ENCODE measurements at places on chromosomes 13 and 19.

DNA sequence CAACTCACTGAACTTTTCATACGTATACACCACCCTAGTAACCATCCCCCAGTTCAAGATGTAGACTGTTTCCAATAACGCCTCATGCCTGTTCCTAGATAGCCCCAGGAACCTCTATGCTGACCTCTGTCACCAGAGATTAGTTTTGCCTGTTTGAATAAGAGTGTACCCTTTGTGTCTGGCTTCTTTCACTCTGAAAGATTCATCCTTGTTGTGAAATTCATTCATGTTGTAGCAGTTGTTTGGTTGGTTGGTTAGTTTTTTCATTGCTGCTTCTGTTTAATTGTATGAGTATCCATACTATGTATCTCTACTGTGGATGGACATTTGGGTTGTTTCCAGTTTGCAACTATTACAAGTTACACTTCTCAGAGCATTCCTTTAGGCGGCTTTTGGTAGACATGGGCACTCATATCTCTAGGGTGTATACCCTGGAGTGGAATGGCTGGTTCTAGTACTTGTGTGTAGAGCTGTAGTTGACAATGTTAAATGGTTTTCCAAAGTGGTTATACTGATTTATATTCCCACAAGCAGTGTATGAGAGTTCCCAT is 1.6 kb downstream of the RNASEH2B start:
- no peaks in the 10 kb centered on the region for H3K36me3 ChIP-seq
- H3K4me1 ChIP-seq: peaks cover 43% of the 10 kb centered on the region
- no peak for DNase-seq
- peak overlapping the region; percentile 91 for H3K27ac ChIP-seq
- H3K4me3 ChIP-seq: peak overlapping the region; percentile 81
- no peaks in the 10 kb centered on the region for H3K27me3 ChIP-seq

GRCh38 chr13:51286135-51287002 is 53.1 kb upstream of the SERPINE3 start:
- peaks cover 3% of the 10 kb centered on the region for H3K4me1 ChIP-seq
- H3K27me3 ChIP-seq: peaks cover 2% of the 10 kb centered on the region
- no peaks in the 10 kb centered on the region for H3K36me3 ChIP-seq
- DNase-seq: no peak

DNA sequence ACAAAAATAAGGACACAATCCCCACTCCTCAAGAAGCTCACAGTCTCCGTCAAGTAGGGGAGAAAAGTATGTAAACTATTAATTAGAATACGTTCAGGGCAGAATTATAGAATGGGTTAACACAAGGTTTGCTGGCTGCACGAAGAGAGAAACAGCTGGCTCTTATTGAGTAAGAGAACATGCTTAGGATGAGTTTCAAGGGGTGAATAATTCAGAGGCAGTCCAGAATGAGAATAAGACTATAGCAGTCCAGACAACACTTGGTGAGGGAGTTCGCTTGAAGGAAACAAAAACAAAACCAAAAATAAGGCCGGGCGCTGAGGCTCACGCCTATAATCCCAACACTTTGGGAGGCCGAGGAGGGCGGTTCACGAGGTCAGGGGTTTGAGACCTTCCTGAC is 61.9 kb downstream of the THSD1 start:
- no peaks in the 10 kb centered on the region for H3K36me3 ChIP-seq
- no peak for DNase-seq
- no peak overlapping the region for H3K4me3 ChIP-seq
- no peaks in the 10 kb centered on the region for H3K27me3 ChIP-seq

GRCh38 chr19:43597876-43598275 is 1.5 kb downstream of the ZNF576 start:
- no peaks in the 10 kb centered on the region for H3K27me3 ChIP-seq
- peak overlapping the region; percentile 73 for H3K27ac ChIP-seq
- H3K4me3 ChIP-seq: peak overlapping the region; percentile 100
- H3K4me1 ChIP-seq: peaks cover 38% of the 10 kb centered on the region
- peaks cover 9% of the 10 kb centered on the region for H3K36me3 ChIP-seq

- H3K4me3 ChIP-seq: no peak overlapping the region
- H3K4me1 ChIP-seq: no peaks in the 10 kb centered on the region
- H3K36me3 ChIP-seq: no peaks in the 10 kb centered on the region
- peaks cover 58% of the 10 kb centered on the region for H3K27me3 ChIP-seq
- no peak overlapping the region for H3K27ac ChIP-seq
These were observed 235.8 kb downstream of the B3GLCT start for GRCh38 chr13:31435536-31435935.

- no peaks in the 10 kb centered on the region for H3K36me3 ChIP-seq
- H3K4me3 ChIP-seq: no peak overlapping the region
- H3K27me3 ChIP-seq: peaks cover 6% of the 10 kb centered on the region
These were observed 53.5 kb upstream of the OLFM4 start for GRCh38 chr13:52975161-52975560.

- H3K36me3 ChIP-seq: no peaks in the 10 kb centered on the region
- no peak overlapping the region for H3K27ac ChIP-seq
These were observed 825.2 kb downstream of the SLITRK1 start for GRCh38 chr13:83057119-83057518.

DNA sequence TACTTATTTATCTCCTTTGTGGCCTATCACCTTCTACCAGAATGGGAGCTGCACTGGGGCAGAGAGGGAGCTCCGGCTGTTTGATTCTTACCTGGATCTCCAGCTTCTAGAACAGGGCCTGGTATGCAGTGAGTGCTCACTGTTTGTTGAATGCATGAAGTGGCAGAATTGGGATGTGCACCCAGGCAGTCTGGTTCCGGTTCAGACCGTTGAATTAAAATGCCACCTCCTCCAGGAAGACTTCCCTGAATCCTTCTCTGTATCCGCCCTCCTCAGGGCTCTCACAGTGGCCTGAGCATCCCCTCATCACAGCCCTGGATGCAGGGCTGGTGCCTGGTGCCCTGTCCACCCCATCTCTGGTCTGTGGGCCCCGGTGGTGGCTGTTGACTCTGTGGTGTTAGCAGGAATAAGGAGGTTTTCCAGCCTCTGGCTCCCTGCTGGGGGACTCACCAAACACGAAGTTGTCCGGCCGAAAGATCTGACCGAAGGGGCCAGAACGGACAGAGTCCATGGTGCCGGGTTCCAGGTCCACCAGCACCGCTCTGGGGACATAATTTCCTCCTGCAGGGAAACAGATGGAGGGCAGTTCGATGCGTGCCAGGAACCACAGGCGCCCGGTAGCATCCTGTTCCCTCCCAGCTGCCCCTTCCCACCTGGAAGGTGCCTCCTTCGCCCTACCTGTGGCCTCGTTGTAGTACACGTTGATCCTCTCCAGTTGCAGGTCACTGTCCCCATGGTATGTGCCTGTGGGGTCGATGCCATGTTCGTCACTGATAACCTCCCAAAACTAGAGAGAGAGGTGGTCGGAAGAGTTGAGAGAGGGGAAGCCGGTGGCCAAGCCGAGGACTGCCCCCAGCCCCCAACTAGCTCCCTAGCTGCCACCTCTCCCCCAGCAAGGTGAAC is 1.0 kb downstream of the TUBB4A start:
- peak overlapping the region; percentile 66 for H3K4me3 ChIP-seq
- H3K27me3 ChIP-seq: peaks cover 33% of the 10 kb centered on the region
- DNase-seq: no peak
- no peak overlapping the region for H3K27ac ChIP-seq
- peaks cover 6% of the 10 kb centered on the region for H3K4me1 ChIP-seq

DNA sequence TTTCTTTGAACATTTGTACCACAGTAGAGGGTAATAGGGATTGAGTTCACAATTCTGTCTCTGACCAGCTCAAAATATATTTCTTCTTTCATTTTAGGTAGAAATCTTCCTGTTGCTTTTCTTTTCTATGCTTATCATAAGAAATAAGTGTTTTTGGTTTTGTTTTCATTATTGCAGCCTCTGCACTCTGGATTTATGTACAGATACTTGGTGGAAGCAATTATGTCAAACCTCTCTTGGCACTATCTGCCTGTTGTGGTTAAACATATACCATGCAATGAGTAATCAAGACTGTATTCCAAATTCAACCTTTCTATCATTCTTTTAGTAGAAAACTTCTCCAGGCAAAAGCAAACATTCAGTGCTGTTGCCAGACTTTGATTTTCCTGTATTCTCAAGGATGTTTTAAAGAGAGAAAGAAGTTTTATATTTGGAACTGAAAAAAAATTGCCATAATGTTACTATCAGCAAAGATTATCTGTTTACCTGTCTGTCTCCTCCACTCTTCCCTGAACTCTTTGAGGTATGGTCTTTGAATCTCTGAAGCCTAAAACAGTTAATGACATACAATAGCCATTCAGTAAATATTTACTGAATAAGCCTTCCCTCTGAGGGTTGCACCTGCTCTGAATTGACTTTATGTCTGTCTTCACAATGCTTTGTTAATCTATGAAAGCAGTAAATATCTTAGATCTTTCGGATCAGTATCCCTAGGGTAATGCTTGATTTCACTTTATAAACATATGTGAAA is 612.5 kb upstream of the PRR20A start:
- H3K27ac ChIP-seq: no peak overlapping the region
- DNase-seq: no peak
- H3K36me3 ChIP-seq: no peaks in the 10 kb centered on the region
- no peaks in the 10 kb centered on the region for H3K27me3 ChIP-seq

DNA sequence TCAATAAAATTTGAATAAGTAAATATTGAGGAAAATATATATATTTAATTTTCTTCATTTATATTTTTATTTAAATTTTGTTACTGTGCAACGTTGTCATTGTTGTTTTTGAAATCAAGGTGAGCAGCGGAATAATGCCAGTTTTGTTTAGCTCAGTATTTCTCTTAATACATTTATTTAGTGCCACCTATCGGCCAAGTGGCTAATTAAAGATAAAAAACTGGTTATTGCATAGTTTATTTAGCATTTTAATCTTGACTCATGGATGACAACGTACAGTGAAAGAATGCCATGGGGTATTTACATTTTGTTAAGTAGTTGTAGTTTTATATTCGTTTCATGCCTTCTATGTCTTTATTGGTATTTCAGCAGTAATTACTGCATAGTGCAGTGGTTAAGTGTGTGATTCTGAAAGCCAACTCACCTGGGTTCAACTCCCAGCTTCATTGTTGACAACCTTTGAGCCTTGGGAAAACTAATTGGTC is 265.9 kb downstream of the MYO16 start:
- H3K4me1 ChIP-seq: peaks cover 3% of the 10 kb centered on the region
- H3K4me3 ChIP-seq: no peak overlapping the region
- H3K27ac ChIP-seq: no peak overlapping the region
- DNase-seq: no peak
- no peaks in the 10 kb centered on the region for H3K36me3 ChIP-seq

DNA sequence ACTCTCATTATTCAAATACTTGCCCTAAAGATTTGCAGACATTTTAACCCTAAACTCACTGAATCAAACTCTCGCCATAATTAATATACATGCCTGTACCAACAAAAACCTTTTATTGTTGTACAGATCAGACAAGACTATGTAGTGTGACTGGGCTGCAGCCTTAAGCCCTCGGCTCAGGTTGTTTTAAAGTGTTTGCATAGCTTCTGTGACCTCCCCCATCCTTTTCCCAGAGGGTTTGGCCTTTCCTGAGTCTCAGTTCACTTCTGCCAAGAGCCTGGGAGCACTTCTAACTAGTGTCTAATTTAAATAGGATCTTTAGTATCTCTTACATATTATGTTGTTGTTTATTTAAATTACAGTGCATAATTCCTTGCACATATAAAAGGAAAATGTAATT is 158.2 kb downstream of the HS6ST3 start:
- H3K36me3 ChIP-seq: no peaks in the 10 kb centered on the region
- DNase-seq: no peak
- H3K27ac ChIP-seq: no peak overlapping the region
- peaks cover 6% of the 10 kb centered on the region for H3K27me3 ChIP-seq
